ENCODE measurements at places on chromosomes 2 and 18.

GRCh38 chr2:110743600-110743999 is 11.2 kb downstream of the ACOXL start:
- DNase-seq = no peak

- no peak for DNase-seq
These were observed 75.3 kb downstream of the LRRFIP1 start for GRCh38 chr2:237702441-237703391.

DNA sequence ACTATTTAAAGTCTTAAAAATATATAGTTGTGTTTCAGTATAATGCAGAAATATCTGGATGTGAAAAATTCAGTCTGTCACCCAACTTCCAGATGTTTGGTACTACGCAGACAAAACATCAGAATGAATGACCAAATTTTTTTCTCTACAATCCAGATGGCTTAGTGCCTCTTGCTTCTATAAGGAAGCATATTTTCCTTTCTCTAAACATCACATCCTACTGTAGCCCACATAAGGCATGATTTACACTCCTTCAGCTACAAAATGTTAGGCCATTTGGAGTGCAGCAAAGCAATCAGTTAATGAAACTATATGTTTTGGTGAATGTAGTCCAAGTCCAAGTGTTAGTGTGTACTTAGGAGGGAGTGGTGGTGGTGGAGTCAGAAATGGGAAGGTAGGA is 162.9 kb upstream of the SIX2 start:
- no peak for DNase-seq

GRCh38 chr2:21772624-21773023 is 648.9 kb downstream of the TDRD15 start:
- no peak for DNase-seq

GRCh38 chr2:229714080-229714735 is at the start of gene DNER:
DNER (minus strand) TSS chr2:229714555; CDS start chr2:229714423, 132 bp downstream.
- DNase-seq = no peak

GRCh38 chr2:16394072-16394985 is 271.3 kb downstream of the CYRIA start:
- DNase-seq = no peak

GRCh38 chr2:227482638-227483340 is 10.8 kb downstream of the AGFG1 start:
- no peak for DNase-seq
